ENCODE measurements at places on chromosomes 1 and 21. TPM values are rescaled to one million over a fixed set of nuclear protein-coding genes. Genes with fewer than 3 reads are reported as not detected.
A peak's percentile ranks its signal among the peaks of the same experiment; 100 is the strongest.

DNA sequence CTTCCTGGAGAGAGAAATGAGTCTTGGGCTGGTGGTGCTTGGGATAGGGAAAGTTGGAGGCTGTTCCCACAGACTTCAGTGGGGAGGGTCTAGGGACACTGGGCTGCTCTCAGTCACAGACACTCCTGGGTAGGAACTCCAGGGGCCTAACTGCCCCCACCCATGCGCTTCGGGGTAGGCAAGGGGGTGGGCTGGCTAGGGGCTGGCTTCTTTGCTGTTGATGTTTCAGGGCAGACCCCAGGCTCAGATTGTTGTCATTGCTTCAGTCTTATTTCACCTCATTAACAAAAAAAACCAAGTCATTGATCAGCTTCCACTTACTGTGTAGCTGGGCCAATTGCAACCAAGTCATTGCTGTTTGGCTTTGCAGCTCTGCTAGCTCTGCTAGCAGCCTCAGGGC, 160.1 kb upstream of the CSF3R start:
- no peaks in the 10 kb centered on the region for H3K36me3 ChIP-seq
- no peak for DNase-seq
- no peak overlapping the region for H3K4me3 ChIP-seq
- H3K27me3 ChIP-seq, result no peaks in the 10 kb centered on the region

TMEM234 gene
- 17.2 TPM for total RNA-seq

GRCh38 chr1:43952731-43953346, 6.1 kb downstream of the IPO13 start:
- no peak for DNase-seq
- H3K27me3 ChIP-seq, result no peaks in the 10 kb centered on the region
- no peak overlapping the region for H3K4me3 ChIP-seq
- H3K4me1 ChIP-seq, result peaks cover 8% of the 10 kb centered on the region

PAX7 gene
- not detected for total RNA-seq

MAN1C1 gene
- 19.9 TPM for total RNA-seq

- H3K4me1 ChIP-seq, result no peaks in the 10 kb centered on the region
- H3K36me3 ChIP-seq, result no peaks in the 10 kb centered on the region
- H3K27ac ChIP-seq, result no peak overlapping the region
These were observed 259.9 kb downstream of the CTH start for GRCh38 chr1:70671006-70671405.

GRCh38 chr1:155091071-155092051, 12.7 kb downstream of the EFNA3 start:
- H3K36me3 ChIP-seq, result no peaks in the 10 kb centered on the region
- peaks cover 21% of the 10 kb centered on the region for H3K4me1 ChIP-seq
- no peak overlapping the region for H3K27ac ChIP-seq
- no peaks in the 10 kb centered on the region for H3K27me3 ChIP-seq
- DNase-seq, result peak; percentile 92

C1orf198 gene
- 51.3 TPM for total RNA-seq

INAVA gene
- 19.9 TPM for total RNA-seq

DNA sequence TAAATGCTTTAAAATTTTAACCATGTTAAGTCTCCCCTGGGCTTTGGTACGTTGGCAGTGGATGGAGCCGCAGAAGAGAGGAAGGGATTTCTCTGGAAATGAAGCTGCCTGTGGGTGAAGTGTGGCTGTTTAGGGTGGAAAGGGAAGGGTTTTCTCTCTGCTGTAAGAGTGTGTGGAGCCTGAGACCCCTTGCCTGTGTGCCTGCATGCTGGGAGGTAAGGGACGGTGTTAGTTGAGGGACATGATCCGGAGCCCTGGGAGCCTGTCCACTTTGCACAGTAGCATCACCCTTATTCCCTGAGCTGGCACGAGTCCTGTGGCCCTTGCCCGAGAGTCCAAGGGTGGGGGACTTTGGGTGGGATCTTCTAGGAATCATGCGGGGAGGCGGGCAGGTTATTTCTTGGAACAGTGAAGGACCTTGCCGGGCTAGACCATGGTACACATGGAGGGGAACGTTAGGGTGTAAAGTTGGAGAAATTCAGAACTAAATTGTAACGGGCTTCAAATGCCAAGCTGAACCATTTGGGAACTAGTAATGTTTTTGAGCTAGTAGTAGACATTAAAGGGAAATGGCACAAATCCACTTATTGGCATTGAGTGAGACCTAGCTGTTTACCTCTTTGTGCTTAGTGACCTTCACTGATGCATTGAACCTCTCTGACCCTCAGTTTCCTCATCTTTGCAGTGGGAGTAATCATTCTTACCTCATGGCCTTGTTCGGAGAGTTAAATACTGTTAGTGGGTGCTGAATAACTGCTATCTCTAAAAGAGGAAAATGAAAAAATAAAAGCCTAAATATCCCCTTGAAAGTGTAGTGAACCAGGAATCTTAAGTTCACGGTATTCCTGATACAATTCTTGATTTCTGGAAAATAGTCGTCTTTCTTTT, 3.5 kb downstream of the GALNT2 start:
- H3K4me3 ChIP-seq, result no peak overlapping the region
- no peak overlapping the region for H3K27ac ChIP-seq
- DNase-seq, result no peak
- no peaks in the 10 kb centered on the region for H3K27me3 ChIP-seq

GRCh38 chr1:47805921-47806361, 191.2 kb downstream of the TRABD2B start:
- no peaks in the 10 kb centered on the region for H3K27me3 ChIP-seq
- DNase-seq, result no peak
- no peak overlapping the region for H3K27ac ChIP-seq
- H3K36me3 ChIP-seq, result no peaks in the 10 kb centered on the region
- no peak overlapping the region for H3K4me3 ChIP-seq

TPM3 gene
- total RNA-seq, result 452 TPM

GRCh38 chr1:119737040-119737682, 25.4 kb downstream of the PHGDH start:
- no peaks in the 10 kb centered on the region for H3K27me3 ChIP-seq
- DNase-seq, result no peak
- no peak overlapping the region for H3K4me3 ChIP-seq
- no peaks in the 10 kb centered on the region for H3K4me1 ChIP-seq
- H3K27ac ChIP-seq, result no peak overlapping the region
- no peaks in the 10 kb centered on the region for H3K36me3 ChIP-seq

DNA sequence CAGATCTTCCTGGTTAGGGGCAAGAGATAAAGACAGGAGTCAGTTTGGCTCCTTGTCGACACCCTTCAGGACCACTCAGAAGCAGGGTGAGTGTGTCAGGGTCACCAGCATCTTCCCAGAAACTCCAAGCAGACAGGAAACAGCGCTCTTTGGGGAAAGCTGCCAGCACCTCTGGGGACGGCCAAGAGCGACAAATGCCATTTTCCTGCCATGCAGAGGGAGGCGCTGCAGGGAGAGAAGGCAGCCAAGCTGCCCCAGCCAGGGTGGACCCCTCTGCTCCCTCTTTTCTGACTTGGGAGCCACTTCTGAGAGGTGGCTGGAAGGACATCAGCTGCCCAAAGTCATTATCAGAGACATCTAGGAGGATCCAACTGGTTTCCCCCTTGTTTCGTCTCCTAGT, 29.0 kb downstream of the SIM2 start:
- no peak overlapping the region for H3K27ac ChIP-seq
- H3K36me3 ChIP-seq, result no peaks in the 10 kb centered on the region
- DNase-seq, result no peak
- no peak overlapping the region for H3K4me3 ChIP-seq
- H3K27me3 ChIP-seq, result no peaks in the 10 kb centered on the region

DNA sequence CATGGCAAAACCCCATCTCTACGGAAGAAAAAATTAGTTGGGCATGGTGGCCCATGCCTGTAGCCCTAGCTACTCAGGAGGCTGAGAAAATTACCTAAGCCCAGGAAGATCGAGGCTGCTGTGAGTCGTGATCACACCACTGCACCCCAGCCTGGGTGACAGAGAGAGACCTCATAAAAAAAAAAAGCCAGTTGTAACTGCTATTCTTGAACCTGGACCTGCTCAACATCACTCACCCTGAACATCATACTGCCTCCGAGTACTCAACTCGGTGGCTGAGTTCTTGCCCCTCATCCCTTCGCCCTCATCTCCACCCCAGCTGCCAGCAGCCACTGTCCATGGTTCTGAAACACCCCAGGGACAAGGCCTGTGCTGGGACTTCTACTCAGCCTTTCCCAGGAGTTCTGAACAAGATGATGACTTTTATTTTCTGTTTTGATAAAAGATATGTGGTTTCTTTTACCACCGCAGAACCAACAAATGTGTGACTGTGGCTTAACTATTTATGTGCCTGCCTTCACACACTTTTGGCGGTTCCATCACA, 5.4 kb upstream of the DISP3 start:
- H3K27me3 ChIP-seq, result no peaks in the 10 kb centered on the region
- no peak overlapping the region for H3K4me3 ChIP-seq
- no peak for DNase-seq
- no peak overlapping the region for H3K27ac ChIP-seq
- no peaks in the 10 kb centered on the region for H3K36me3 ChIP-seq
- H3K4me1 ChIP-seq, result peaks cover 3% of the 10 kb centered on the region

- no peaks in the 10 kb centered on the region for H3K27me3 ChIP-seq
- no peak overlapping the region for H3K27ac ChIP-seq
- H3K4me3 ChIP-seq, result no peak overlapping the region
- H3K4me1 ChIP-seq, result peaks cover 6% of the 10 kb centered on the region
These were observed 28.7 kb downstream of the RPRD2 start for GRCh38 chr1:150392627-150393026.

PPFIA4 gene
- total RNA-seq, result 0.63 TPM

ACTL8 gene
- not detected for total RNA-seq

MFSD2A gene
- 86.0 TPM for total RNA-seq

GRCh38 chr1:186753241-186753640, 73.0 kb upstream of the PTGS2 start:
- H3K4me1 ChIP-seq, result no peaks in the 10 kb centered on the region
- no peak overlapping the region for H3K4me3 ChIP-seq
- no peak for DNase-seq
- no peaks in the 10 kb centered on the region for H3K36me3 ChIP-seq
- H3K27me3 ChIP-seq, result no peaks in the 10 kb centered on the region

TRIM58 gene
- 4.6 TPM for total RNA-seq

DNA sequence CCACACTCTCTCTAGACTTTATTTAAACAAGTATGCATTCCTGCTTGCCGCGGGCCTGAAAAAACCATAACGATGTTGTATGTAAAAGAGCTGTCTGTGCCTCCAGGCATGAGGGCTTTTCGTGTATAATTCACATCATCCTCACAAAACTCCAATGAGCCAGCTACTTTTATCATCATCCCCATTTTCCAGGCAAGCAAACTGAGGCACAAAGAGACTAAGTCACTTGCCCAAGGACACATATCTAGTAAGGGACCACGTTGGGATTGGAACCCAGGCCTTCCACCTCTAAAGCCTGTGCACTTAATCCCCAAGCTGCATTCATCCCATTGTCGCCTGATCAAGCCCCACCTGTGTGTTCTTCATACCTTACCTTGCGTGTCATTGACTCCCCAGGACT, 226.9 kb downstream of the KAZN start:
- no peaks in the 10 kb centered on the region for H3K27me3 ChIP-seq
- DNase-seq, result no peak
- no peaks in the 10 kb centered on the region for H3K4me1 ChIP-seq

DNA sequence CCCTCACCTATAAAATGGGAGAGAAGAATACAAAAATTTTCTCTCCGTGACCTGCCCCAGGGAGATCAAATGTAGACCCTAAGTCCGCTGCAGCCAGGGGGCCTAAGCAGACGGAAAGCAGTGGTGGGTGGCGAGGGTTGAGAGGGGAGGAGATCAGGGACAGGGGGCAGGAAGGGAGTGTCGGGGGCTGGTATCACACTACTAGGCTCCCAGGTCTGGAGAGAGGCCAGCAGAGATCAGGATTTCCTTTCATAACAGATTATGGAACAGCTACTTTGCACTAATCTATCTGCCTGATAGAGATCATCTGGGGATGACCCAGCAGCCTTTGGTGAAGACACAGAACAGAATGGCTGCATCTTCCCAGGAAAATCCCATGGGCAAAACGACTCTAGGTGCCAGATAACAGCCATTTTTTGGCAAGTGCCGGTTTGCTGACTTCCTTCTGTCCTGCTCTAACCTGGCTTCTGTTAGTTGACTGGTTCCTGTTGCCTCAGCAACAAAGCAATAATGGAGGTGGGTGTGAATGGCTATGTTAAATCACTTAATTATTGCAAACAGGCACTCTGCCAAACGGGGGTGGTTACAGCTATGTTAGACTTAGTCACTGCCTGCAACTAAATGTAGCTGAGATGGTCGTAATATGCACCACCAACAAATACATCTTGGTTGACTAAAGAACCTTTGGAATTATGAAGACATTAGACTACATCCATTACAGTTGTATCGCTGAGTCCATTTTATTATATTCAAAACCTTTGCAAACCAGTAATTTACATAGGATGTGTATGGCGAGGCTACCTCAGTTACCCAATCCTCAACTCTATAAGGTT, 30.0 kb upstream of the EPS8L3 start:
- H3K4me1 ChIP-seq, result peaks cover 50% of the 10 kb centered on the region
- no peaks in the 10 kb centered on the region for H3K36me3 ChIP-seq
- no peaks in the 10 kb centered on the region for H3K27me3 ChIP-seq

- no peaks in the 10 kb centered on the region for H3K27me3 ChIP-seq
- H3K4me1 ChIP-seq, result no peaks in the 10 kb centered on the region
- DNase-seq, result no peak
- no peak overlapping the region for H3K27ac ChIP-seq
These were observed 22.7 kb downstream of the SLC35D1 start for GRCh38 chr1:67031121-67031858.

- no peak overlapping the region for H3K4me3 ChIP-seq
- H3K27me3 ChIP-seq, result no peaks in the 10 kb centered on the region
- H3K36me3 ChIP-seq, result no peaks in the 10 kb centered on the region
- DNase-seq, result no peak
These were observed 182.7 kb downstream of the LMX1A start for GRCh38 chr1:165173818-165174217.

DCST1 gene
- not detected for total RNA-seq

RNU1-3 gene
- under 0.01 TPM for total RNA-seq

OXCT2 gene
- total RNA-seq, result not detected

MSH4 gene
- 0.31 TPM for total RNA-seq

GNG12 gene
- 42.8 TPM for total RNA-seq

GRCh38 chr1:66292944-66293343, 241.0 kb upstream of the SGIP1 start:
- no peak overlapping the region for H3K27ac ChIP-seq
- H3K4me1 ChIP-seq, result no peaks in the 10 kb centered on the region
- DNase-seq, result no peak

TTC24 gene
- not detected for total RNA-seq

GRCh38 chr1:160665330-160666078, 18.7 kb upstream of the SLAMF1 start:
- H3K4me3 ChIP-seq, result no peak overlapping the region
- DNase-seq, result no peak
- H3K36me3 ChIP-seq, result no peaks in the 10 kb centered on the region
- peak overlapping the region; percentile 88 for H3K27ac ChIP-seq

ZNF669 gene
- total RNA-seq, result 11.5 TPM

HCRTR1 gene
- not detected for total RNA-seq

GRCh38 chr1:100713626-100714025, 5.9 kb upstream of the VCAM1 start:
- no peaks in the 10 kb centered on the region for H3K4me1 ChIP-seq
- H3K4me3 ChIP-seq, result no peak overlapping the region
- no peak overlapping the region for H3K27ac ChIP-seq
- no peak for DNase-seq
- H3K27me3 ChIP-seq, result no peaks in the 10 kb centered on the region

NLRP3 gene
- total RNA-seq, result 13.6 TPM

KCNQ4 gene
- total RNA-seq, result 0.89 TPM

Data from upper lobe of left lung (tissue), 6 donors.